ENCODE measurements at places on chromosomes 3 and 15.

DNA sequence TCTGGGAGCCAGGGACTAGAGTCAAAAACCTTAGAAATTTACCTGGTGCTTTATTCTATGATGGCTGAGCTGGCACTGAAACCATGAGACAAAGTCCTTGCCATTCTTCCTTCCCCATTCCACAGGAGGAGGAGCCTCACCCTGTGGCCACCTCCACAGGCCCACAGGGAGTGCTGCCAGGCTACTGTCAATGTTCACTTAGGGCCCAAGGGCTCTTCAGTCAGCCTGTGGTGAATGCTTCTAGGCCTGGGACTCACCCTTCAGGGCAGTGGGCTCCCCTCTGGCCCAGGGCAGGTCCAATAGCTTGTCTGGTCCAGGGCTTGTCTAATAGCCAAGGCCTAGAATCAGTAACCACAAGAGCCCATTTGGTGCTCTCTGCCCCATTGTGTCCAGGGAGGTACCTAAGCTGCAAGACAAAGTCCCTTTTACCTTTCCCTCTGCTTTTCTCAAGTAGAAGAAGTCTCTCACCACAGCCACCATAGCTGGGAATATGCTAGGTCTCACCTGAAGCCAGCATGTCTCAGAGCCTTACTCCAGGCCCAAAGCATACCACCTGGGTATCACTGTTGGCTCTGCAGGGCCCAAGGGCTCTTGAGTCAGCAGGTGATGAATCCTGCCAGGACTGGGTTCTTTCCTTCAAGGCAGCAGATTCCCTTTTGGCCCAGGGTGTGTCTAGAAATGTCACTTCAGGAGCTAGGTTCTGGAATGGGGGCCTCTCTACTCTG lies 61.8 kb upstream of the CHRNB4 start:
- DNase-seq = no peak

GRCh38 chr3:45008117-45008516 lies 18.0 kb upstream of the CLEC3B start:
- DNase-seq = no peak

- peak; percentile 28 for DNase-seq
Observed at GRCh38 chr15:69478259-69478781, 25.7 kb downstream of the RPLP1 start.

DNA sequence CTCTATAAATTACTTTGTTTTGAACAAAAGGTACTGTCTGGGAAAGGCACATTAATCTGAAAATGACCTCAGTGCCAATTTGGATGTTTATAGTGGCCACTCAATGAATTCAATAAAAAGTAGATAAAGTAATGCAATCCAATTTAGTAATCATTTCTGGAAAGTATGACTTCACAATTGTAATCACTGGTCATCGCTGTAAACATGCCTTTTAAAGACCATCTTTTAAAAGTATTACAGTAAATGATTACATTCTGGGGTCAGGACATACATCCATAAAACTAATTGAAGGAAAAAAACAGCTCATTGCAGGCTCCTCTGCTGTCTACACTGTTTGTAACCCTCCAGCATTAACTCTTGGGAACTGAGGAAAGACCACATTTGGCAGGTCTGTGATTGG lies 43.2 kb downstream of the HRH1 start:
- no peak for DNase-seq

- no peak for DNase-seq
Observed at GRCh38 chr3:169327546-169328356, 335.8 kb downstream of the MECOM start.

GRCh38 chr3:155917781-155918180 lies 47.3 kb downstream of the GMPS start:
- no peak for DNase-seq

DNA sequence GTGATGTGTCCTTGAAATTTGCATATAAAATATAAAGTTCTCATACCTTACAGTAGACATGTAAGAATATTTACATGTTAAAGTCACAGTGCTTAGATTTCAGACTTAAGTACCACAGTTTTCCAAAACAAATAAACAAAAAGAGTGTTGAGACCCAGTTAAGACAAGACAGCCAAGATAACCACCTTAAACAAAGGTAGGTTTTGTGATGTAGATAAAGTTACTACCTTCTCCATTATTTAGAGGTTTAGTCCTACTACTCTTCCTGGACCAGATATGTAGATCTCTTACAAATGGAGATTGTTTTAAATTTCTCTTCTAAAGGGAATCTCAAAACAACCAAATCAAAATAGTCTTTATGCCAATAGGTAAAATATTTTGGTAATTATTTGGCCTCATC lies 15.7 kb downstream of the OR5H15 start:
- no peak for DNase-seq

GRCh38 chr3:53224026-53224425 lies 31.8 kb downstream of the TKT start:
- DNase-seq = no peak

DNA sequence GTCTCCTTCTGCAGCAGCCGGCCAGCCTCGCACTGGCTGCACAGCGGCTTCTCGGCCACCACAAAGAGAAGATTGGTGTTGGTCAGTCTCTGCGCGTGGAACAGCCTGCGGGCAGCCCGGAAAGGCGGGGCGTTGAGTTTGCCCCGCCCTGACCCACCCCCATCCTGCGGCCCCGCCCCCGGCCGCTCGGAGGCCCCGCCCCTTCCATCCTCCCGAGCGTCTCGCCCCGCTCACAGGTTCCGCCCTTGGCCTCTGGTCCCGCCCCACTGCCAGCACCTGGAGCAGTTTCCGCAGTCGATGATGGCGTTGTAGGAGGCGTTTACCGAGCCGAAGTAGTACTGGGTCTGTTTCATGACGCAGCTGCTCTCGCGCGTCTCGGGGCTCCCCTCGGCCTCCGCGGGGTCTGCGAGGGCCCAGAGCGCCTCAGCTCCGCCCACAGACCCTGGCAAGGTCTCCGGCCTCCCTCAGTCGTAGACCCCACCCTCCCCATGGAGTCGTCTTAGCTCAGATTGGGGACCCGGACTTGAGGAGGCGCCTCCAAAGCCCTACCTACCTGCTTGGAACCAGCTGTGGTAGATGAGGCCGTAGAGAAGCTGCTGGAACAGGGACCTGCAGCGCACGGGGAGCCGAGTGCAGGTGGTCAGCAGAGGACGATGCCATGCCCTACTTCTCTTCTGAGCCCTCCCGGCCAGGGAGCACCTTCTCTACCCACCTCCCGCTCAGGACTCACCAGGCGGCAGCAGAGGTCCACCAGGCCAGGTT lies 5.9 kb upstream of the TMEM115 start:
- peak; percentile 88 for DNase-seq

- no peak for DNase-seq
Observed at GRCh38 chr3:123743121-123743520, 141.0 kb downstream of the MYLK start.

DNA sequence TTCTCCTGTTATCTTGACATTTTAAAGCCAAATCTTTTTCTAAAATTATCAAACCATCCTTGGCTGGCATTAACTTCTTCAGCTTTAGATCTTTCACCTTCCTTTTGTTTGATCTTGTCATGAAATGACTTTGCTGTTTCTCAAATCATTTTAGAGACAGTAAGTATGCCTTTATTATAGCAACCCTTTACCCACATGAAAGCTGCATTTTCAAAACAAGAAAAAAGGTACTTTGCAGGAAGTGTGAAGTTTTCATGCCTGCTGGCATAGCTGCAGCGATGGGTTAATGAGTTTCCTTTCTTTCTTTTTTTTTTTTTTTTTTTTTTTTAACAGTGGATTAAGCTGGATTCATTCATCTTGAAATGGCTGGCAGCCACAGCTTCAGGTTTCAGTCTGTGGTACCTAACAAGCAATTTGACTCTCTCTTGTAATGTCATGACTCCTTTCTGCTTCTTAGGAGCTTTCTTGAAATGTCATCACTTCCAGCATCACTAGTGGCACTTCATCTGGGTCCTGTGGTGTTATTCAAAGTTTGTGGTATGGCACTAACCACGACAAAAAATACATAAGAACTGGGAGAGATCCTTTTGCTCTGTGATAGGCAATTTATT lies 18.8 kb downstream of the SLC25A26 start:
- DNase-seq = no peak

DNA sequence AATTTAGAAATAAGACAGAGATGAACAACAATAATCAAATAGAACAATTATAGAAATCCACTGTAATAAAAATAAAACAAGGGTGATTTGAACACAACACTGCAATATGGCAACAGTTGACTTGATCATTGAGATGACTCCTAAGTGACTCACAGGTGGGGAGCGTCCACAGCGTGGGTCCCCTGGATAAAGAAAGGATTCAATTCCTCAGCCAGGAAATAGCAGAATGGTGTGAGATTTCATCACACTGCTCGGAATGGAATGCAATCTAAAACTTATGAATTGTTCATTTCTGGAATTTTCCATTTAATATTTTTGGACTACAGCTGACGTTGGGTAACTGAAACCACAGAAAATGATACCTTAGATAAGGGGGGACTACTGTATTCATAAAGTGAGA lies 82.0 kb downstream of the CNTN3 start:
- no peak for DNase-seq

GRCh38 chr3:140092848-140093536 lies 158.0 kb downstream of the CLSTN2 start:
- DNase-seq = no peak

GRCh38 chr3:152331018-152331541 lies 62.4 kb downstream of the MBNL1 start:
- DNase-seq = no peak
